ENCODE measurements at places on chromosomes 5 and 9.

DNA sequence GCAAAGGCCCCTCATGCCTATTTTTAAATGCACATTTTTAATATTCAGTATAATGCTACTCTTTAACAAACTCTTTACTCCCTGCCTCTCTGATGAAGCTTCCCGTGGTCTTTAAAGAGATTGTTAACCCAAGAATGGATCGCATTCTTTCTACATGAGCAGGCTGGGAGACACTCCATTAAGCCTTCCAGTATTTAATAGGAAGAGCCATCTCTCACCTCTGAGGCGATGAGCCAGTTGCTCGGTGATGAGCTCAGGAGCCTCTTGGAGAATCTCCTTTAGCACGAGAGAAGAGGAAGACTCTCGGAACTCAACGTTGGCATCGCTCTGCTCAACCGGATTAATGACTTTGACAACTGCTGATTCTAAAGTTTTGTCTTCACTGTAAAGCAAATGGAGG, 59.6 kb downstream of the PRUNE2 start:
- DNase-seq = no peak

GRCh38 chr9:124163760-124164255, 93.9 kb upstream of the NEK6 start:
- DNase-seq = peak; percentile 40

GRCh38 chr5:9307150-9307549, 238.7 kb downstream of the SEMA5A start:
- no peak for DNase-seq

- DNase-seq = no peak
These were observed 23.7 kb upstream of the PRDM12 start for GRCh38 chr9:130640681-130641080.
